ENCODE measurements at places on chromosomes 13 and 19.

DNA sequence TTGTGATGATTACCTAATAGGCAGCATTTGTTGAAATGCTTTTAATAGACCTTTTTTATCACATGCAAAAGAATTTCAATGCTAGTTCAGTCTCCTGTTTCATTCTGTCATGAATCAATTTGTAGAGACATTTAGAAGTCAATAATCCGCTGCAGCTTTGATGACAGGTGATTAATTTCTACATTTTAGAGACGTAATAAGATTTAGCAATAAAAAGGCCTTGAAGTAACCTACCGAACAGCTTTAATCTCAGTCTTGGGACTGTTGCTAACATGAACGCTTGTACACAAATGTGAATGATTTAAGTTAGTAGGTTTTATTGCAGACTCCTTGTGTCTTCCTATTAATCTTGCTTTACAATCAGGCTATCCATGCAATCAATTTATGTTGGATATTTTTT lies 186.5 kb downstream of the MZT1 start:
- DNase-seq, result no peak

DNA sequence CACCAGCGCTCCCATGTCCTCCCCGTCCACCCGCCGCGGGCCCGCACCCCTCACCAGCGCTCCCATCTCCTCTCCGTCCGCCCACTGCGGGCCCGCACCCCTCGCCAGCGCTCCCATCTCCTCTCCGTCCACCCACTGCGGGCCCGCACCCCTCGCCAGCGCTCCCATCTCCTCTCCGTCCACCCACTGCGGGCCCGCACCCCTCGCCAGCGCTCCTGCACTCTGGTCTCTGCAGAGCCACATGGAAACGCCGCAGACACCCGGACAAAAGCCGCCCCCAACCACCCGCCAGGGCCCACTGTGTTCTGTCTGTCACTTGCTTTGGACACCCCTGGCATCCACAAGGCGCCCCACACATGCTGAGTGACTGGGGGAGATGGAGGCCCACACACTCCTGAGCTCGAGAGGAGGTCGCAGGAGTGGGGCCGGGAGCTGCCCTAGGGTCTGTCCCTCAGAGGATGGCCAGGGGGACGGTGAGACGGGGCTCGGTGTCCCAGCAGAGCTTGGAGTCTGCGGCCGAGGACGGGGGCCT lies 7.4 kb downstream of the CFD start:
- DNase-seq, result no peak

DNA sequence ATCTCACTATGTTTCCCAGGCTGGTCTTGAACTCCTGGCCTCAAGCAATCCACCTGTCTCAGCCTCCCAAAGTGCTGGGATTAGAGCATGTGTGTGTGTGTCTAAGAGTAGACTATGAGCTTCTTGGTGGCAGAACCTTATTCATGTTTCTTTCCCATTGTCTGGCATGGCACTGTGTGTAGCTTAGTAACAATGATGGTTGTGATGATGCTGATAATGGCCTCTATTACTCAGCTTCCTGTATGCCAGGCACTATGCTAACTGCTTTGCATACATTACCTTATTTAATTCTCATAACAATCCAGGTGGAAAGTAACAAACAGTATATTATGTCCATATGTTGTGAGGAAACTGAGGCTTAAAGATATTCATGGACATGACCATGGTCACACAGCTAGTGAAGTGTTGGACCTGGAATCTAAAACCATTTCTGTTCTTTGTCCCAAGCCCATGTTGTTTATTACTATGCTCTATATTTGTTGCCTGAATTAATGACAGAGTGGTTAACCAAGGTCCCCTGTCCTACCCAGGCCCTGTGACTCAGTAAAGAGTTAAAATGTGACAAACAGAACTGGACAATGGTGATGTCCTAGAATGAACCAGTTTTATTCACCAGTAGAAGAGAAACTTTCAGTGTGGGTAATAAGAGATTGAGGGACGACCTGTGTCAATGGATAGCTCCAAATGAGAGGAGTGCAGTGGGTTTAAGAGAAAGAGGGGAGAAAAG lies 109.6 kb downstream of the KLF5 start:
- no peak for DNase-seq

GRCh38 chr19:12792051-12792852 lies 966 bp downstream of the JUNB start:
- peak; percentile 70 for DNase-seq

DNA sequence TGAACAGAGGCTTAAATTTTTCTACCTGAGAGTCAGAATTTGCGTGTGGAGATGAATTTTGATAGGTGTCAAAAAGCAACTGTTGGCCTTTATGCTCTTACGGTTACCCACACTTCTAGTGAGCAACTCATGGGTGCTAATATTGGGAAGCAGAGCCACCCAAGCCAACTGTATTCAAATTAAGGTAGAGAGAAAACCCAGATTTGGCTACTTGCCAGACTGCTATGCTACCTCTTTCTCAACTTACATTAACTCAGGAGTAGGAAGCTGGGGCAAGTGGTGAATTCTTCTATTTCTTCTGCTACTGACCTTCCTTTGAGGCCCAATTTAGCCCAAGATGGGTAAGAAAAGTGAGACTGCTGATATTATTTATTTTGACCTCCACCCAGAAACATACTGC lies 83.9 kb downstream of the OLFM4 start:
- no peak for DNase-seq

GRCh38 chr19:46637224-46637623 lies 1.2 kb upstream of the GNG8 start:
- no peak for DNase-seq

DNA sequence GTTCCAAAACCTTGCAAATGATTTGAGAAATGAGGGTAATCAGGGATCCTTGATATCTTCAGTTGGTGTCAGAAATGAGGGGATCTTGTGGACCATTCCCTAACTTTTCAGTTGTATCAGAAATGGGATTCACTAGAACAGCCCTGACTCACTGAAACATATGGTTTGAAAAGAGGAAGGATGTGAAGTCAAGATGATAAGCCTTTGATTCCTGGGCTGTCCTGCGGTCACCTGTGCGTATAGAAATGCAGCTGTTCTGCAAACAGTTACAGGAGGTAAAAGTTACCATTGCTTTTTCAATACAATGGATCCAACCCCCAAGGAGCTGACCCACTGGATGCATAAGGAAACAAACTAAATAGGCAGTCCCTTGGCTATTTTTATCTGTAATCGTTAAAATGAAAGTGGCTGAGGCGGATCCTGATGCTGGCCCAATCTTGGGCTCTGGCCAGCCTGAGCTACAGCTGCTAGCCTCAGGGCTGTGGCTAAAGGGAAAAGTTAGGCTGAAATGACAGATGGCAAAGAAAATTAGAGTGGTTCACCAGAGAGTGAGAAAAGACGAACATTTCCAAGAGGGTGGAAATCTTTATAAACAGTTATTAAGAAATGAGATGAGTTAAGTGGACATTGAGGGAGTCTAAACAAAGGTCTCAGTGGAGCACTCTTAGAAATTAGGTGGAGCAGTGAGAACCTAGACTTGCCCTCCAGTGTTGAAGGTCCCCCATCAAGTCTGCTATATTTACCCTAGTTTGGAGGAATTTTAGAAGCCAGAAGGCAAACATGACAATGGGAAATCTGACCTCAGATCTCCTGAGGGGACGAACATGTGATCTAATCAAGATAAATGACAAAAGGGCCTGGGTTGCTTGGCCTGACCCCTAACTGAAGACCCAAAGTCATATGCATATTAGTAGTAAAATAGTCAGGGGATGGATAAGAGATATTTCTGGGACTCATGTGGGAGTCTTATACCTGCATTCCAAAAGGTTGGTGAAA lies 7.6 kb downstream of the SIGLECL1 start:
- DNase-seq, result no peak

DNA sequence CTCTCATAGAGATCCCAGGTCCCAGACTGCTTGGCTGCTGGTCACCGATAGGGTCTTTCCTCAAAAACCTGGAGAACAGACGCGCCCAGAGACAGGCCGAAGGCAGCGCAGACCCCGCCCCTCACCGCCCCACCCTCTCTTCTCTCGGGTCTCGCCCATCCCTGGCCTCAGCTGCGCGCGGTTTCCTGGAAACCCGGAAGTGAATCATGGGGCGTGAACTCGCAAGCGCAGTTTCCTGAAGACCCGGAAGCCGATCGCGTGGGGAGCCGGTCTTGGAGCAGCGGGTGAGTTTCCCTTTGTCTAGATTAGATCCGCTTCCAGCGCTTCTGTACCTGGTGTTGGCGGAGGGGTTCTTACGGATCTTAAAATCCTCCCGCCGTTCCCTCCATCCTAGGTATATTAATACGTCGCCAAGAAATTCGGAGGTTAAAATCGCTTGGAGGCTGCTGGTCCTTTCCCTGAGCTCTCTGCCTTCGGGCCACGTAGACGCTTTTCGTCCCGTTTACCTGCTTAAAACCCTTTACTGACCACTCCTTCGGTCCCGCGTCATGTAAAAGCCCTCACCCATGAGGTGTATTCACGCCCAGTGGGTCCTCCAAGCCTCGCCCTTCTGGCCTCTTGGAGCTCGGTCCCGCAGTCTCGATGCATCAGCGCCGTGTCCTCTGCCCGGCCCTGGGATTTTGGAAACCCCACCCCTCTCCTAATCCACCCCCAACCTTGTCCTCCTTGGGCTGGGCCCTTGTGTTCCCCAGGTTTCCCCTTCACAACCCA lies at the start of gene ZNF578:
Gene ZNF578 (plus strand): TSS at position 230 of the 771 bp plus-strand sequence. CDS start 48,293 bp downstream, outside the sequence.
- peak; percentile 59 for DNase-seq

DNA sequence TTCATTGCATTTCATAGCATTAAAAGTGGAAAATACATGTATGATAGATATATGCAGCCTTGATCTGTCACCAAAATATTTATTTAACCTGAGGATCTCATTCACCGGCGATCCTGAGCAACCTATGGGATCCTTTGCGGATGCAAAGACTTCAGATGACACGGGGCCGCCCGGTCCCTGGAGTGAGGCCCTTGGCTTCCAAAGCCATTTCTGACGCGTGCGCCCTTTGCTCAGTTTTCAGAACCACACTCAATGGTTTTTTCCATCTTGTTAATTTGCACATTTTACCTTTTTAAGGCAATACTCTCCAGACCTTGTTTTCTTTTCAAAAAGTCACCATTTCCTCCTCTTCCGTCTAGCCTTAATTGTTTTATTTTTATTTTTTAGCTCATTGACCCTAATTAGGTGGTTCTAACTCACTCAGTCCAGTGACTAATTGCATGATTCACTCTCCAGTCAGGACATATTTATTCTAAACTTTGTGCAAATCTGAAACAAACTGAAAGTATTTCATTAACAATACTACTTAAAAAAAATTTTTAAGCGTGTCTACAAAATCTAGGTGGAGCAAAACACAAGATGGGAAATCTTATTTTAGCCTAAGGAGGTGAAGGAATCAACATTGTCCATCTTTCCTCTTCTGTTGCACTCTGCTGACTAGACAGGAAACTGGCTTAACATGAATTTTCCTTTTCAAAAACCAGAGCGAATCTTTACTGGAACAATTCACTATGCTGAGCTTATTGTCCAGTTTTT lies 47.9 kb downstream of the COL4A1 start:
- DNase-seq, result no peak

All from activated T-cell treated with anti-CD3 and anti-CD28 coated beads for 24 hours (primary cell).